T-cell (primary cell): ENCODE measurements at places on chromosomes 11 and 22.

DNA sequence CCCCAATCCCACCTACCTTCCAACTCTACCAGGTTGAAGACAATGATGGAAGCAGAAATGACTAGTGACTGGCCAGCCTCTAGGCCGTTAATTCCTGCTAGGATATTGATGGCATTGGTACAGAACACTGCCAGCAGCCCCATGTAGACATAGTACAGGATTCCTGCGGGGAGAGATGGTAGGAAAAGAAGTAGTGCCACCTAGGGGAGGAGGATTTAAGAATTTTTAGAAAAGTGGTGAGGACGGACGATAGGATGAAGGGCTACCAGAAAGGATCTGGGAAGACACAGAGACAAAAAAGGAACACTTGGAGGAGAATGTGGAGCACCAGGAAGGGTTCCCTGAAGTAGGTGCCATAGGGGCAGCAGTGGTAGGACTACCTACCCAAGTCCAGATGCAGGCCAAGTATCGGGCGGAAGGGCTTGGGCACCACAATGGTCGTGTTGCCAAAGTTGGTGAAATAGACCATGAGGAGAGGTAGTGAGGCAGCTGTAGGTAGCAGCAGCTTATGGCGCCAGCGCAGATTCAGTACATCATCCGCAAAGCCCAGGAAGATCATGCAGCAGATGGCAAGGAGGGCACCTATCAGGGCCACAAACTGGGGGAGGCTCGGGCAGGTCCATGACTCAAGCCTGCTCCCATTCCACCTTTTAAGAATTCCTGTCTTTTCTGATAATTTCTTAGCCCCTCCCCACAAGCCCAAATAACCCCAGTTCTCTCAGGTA is 1.2 kb downstream of the DPAGT1 start:
- DNase-seq: no peak

DNA sequence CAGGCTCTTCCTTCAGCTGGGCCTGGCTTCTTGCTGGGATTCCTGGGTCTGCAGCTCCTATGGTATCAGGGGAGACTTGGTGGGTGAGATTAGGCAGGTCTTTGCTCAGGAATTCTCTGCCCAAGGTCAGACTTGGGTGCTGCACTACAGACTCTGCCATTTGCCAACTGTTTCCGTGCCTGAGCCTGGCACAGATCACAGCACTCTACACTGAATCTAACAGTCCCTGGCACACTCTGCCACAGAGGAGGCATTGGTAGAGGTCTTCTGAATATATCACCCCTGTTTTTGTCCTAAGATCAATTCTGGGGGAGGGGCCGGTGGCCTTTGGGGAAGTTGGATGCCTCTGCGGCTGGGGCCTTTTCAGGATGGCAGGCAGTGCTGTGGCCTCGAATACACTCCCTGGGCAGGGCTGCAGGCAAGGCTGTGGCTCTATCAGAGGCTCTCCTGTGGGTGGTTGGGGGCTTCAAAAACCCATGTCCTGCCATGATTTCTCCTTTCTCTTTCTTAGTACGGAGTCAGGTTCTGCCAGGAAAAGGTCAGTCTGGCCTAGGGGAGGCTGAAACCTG is 115.0 kb upstream of the NARS2 start:
- no peak for DNase-seq

GRCh38 chr11:128840137-128840536 is 27.0 kb downstream of the KCNJ1 start:
- DNase-seq: no peak

DNA sequence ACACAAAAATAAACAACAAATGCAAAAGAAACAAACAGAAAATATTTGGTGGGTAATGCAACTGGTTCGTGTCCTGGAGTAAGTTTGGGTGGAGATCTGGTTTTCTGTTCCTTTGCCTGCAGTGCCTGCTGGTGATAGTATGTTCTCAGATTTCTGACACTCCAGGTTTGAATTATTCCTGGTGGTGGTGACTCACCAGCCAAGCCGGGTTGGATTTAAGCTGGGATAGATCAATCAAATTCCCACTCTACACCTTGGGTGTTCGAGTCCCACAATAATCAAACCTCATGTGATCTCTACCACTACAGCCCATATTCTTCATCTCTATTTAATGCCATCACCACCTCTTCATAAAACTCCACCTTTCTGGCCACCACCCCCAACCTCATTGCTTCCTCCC is 421.8 kb downstream of the NTM start:
- no peak for DNase-seq

GRCh38 chr11:16896729-16897469 is 117.3 kb downstream of the PLEKHA7 start:
- DNase-seq: no peak

DNA sequence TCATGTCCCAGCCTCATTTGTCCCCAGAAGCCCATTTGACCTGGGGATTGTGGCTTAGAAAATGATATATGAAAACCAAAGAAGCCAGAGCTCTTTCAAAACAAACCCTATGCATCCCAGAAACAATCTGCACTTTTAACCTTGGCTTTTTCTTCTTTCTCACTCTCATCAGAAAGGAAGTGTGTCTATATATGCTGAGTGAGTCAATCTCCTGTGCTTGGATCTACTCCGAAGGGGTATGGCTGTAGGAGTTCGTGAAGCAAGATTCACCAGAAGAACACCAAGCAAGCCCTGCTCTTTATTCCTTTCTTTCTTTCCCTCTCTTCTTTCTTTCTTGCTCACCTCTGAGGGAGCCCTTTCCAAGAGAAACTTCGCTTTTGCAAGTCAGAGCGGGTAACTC is 636 bp downstream of the PAMR1 start:
- DNase-seq: no peak
